Kidney tubule cell (primary cell): ENCODE measurements at places on chromosomes 7 and 10.

DNA sequence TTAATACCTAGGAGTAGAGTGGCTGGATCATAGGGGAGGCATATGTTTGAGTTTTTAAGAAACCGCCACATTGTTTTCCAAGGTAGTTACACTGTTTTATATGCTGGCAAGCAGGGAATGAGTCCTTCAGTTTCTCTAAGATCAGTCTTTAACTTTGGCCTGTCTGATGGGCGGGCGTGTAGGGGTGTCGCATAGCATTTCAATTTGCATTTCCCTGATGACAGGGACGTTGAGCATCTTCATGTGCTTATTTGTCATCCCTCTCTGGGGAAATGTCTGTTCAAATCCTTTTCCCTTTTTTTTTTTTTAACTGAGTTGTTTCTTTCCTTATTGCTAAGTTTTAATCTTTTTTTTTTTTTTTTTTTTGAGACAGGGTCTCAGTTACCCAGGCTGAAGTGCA lies 9.8 kb downstream of the MTG1 start:
- DNase-seq = no peak

- no peak for DNase-seq
These were observed 127.7 kb downstream of the ATXN7L1 start for GRCh38 chr7:105748701-105749100.

DNA sequence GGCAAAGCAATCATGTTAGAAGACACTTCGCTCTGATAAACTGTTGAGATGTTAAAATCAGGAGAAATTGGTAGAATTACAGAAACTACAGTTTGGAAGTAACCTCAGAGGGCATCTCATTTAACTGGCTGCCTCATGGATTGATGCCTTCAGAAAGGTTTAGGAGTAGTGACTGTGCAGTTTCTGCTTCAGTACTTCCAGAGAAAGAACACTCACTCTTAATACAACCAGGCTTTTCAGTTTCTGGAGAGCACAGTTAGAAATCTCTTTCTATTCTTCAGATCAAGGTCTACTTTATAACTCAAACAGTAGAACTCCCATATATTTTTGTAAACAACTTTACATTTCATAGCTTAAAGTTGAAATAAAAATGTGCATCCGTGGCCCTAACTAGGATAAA lies 1358.9 kb upstream of the LRRTM3 start:
- peak; percentile 13 for DNase-seq

DNA sequence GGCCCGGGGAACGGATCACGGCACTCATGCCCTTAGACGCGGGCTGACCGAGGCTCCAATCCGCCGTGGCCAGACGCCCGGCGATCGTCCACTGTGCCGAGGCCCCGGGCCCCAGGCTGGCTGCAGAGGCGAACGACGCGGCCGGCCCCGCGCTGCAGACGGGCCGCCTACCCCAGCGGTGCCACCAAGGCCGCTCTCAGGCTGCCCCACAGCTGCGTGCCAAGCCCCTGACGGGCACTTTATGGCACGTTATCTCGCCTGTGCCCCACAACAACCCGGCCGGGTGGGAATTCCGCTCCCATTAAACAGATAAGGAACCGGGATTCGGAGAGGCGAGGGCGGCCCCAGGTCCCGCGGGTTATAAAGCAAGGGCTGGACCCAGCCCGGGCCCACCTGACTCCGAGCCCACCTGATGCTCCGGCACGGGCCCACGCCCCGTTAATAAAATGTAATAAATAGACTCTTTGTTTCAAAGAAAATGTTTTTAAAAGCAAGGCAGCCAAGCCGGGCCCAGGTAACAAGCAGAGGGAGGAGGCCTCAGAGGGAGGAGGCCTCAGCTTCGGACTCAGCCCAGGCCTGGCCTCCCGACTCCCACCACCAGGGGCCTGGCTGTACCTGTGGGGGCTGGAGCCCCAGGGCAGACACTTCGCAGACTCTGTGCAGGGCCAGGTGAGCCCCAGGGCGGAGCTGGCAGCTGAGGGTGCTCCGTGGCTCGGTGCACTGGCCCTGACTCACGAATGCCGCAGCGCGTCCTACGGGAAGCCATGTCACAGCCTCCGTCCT lies 79.7 kb downstream of the FOXL3 start:
- DNase-seq = no peak

DNA sequence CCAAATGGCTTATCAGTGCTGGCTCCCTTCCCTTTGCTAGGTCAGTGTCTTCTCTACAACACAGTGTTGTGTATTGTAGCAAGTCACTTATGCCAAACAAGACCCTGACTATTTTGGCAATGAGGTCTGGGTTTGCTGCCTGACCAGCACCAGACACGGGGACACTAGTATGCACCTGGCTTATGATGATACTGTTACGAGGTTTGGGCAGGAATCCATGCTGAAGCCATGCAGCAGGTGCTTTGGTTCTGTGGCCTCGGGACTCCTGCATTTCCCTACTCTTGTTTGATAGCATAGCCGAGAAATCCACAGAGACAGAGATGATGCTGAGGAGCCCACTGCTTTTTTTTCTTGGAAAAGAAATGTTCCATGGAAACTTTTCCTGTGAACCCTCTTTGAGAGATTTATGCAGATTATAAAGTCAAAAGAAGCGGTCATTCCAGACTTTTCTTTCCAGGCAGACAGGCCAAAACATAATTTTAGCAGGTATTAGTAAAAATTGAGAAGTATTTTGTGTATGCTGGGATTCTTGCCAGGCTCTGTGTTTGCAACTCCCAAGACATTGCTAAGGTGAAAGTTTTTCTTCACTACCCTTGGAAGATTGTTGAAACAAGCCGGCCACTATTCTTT lies 291.1 kb downstream of the BBS9 start:
- DNase-seq = no peak

- DNase-seq = peak; percentile 97
These were observed 69.4 kb upstream of the HECTD2 start for GRCh38 chr10:91340613-91341362.

- DNase-seq = no peak
These were observed 35.6 kb downstream of the GET4 start for GRCh38 chr7:911791-912480.

- peak; percentile 99 for DNase-seq
These were observed 339.2 kb upstream of the PODXL start for GRCh38 chr7:131895541-131896164.

DNA sequence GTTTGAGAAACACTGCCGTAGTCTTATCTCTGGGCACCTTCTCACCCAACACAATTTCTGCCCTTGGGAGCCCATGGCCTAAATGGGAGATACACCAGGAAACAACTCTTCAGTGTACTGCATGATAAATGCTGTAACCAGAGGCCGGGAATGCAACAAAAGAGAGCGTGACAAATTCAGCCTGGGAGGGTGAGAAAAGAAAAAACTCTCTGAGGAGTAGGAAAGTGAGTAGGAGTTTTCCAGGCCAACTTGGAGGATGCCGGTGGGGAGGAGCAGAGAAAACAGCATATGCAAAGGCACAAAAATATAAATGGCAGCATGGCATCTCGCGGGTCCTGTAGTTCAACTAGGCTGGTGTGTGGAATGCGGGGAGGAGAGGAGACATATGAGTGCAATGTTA lies 624.5 kb downstream of the PARD3 start:
- no peak for DNase-seq

DNA sequence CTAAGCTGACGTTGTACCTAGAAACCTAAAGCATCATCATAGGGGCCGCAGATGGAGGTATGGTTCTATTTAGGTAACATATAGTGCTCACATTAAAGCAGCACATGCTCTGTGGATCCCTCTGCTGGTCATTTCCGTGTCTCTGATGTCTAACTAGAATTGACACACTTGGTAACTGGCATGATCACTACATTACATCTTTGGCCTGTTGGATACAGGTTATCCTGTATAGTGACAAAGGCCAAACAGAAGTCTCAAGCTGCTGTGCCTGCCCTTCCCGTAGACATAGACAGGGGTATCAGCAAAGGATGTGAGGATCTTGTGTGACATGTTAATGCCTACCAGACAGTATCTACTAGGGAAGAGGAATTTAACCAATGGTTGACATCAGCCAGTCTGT lies 51.2 kb downstream of the KIF5B start:
- DNase-seq = peak; percentile 48

- peak; percentile 45 for DNase-seq
These were observed 82.7 kb downstream of the FAM204A start for GRCh38 chr10:118259288-118259906.

DNA sequence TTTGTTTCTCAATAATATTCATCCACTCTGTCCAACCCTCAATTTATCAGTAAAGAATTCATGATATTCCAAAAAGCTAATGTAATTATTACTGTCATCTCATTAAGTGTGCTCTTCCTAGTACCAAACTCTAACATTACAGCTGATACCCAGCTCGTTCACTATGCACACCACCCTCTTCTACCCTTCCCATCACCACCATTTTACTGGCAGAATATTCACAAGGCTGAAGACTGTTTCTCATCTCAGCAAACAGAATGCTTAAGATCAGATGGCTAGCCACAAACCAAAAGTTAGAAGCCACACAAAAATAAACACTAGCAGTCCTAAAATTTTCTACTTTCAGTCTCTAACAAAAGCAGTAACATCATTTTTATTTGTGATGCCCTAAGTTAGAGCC lies 121.5 kb downstream of the SRPK2 start:
- no peak for DNase-seq

DNA sequence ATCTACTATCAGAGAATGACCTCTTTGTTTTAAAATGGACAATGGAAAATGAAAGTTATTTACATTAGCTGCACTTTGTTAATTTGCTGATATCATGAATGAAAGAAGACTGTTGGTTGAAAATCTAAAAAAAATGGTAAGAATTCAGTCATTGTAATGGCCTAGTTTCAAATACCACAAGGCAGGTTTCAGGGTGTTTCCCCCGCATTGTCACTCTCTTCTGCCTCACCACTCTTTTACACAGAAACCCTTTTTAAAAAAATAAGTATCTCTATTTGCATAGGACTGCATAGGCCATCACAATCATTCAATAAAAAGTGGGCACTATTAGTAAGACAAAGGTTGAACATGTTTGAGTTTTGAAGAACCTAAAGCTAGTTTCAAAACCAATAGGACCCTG lies 737.1 kb downstream of the INHBA start:
- no peak for DNase-seq

DNA sequence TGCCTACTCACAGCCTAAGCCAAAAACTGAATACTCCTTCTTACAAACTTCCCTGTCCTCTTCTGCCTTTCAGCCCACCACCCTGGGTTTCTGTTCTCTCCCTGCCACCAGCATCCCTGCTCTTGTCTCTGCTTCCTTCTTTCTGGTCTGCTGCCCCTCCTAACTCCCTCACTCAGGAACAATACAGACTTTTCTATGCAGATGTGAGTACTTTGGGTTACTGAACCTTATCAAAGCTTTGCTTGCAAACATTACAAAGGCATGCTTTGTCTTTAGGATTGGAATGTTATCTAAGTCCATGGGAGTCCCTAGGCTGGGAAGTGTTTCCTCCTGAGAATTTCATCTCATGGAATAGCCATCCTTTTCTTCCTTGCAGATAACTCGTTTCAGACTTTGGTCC lies 28.9 kb downstream of the CNNM1 start:
- peak; percentile 83 for DNase-seq

DNA sequence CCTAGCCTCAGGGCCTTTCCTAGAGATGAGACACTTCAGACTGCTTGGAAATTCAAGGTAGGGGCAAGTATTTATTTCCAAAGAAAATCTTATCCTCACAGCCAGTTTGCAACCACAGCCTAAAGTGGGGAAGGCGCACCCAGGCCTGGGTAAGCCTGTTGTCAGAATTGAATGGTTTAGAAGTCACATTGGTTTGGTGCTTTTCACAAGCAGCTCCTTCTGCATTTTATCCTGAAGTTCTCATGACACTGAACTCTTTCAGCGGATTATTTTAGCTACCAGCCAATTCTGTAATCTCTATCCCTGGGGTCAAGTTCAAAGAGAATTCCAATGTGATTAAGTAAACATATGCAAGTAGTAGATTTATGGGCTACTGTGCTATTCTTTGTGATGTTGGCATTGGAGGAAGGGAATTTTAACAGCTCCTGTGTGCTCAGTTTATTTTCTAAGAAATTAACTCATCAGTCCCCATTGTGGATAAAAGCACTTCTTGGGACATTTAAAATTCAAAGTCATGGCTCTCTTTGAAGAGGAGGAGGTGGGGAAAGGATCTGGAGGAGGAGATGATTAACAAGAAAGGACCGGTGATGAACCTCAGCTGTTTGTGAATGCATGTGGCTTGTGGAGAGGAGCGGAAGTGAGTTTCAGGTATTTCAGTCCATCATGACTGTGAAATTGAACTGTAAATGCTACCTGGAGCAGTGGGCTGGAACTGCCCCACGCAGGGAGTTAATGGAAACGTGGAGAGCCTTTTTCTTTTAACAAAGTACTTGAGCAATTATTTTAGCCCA lies 90.2 kb upstream of the CACUL1 start:
- peak; percentile 92 for DNase-seq

- peak; percentile 5 for DNase-seq
These were observed 49.7 kb downstream of the CPEB3 start for GRCh38 chr10:92241158-92241500.

- no peak for DNase-seq
These were observed 311.5 kb downstream of the REEP3 start for GRCh38 chr10:63832686-63833085.

GRCh38 chr10:102652170-102652916 lies 8.1 kb downstream of the TRIM8 start:
- DNase-seq = no peak

GRCh38 chr7:82114237-82114636 lies 329.3 kb downstream of the CACNA2D1 start:
- DNase-seq = no peak

DNA sequence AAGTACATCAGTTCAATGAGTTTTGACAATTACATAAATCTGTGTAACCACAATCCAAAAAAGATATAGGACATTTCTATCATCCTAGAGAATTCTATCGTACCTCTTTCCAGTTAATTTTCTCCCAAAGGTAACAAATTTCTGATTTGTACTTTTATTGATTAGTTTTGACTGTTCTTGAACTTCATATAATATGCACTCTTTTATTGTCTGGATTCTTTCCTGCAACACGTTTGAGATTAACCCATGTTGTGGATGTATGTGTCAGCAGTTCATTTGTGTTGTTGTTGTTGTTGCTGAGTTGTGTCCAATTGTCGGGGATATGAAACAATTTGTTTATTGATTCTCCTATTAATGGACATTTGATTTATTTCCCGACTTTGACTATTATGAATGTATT lies 145.9 kb upstream of the WDR11 start:
- DNase-seq = no peak

GRCh38 chr10:77911535-77912123 lies 14.9 kb downstream of the DLG5 start:
- peak; percentile 21 for DNase-seq

GRCh38 chr7:43531700-43532099 lies 51.2 kb upstream of the STK17A start:
- DNase-seq = no peak

GRCh38 chr7:139658908-139659675 lies 118.7 kb downstream of the HIPK2 start:
- DNase-seq = peak; percentile 46

- DNase-seq = peak; percentile 14
These were observed 2.2 kb upstream of the ASCC1 start for GRCh38 chr10:72218325-72218724.
